Activated naive CD8-positive, alpha-beta T cell treated with anti-CD3 and anti-CD28 coated beads, Interleukin-2, amount 50 U/mL, for 16 hours (primary cell): ENCODE measurements at places on chromosomes 7 and 10.
A peak's percentile ranks its signal among the peaks of the same experiment; 100 is the strongest.

DNA sequence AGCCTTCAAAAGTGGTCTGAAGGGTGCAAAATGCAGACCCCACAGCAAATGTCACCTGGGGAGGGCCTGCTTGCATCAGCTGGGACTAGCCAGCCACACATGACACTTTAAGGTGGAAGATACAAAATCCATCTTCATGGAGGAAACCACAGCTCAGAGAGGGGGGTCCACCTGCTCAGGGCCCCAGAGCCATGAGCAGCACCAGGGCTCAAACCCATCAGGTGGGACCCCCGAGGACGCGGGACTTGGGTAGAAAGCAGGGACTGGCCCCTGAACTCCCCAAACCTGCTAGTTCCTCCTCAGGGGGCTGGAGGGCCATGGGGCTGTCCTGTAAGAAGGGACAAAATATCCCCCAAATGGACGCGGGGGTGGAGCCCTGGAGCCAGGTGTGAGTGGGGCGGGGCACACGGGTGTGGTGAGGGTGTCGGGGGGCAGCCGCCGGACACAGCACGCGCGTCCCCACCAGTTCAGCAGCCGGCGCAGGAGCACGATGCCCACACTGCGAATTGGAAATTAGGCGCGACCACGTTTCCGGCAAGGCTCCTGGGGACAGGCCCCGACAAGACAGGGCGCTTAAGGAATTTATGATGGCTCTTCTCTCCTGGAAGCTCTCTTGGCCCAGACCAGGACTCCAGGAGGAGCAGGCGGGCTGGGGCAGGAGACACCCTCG lies 8.0 kb downstream of the PDGFA start:
- no peak for DNase-seq

GRCh38 chr7:100099452-100099851 lies 1.7 kb downstream of the MCM7 start:
- no peak for DNase-seq

DNA sequence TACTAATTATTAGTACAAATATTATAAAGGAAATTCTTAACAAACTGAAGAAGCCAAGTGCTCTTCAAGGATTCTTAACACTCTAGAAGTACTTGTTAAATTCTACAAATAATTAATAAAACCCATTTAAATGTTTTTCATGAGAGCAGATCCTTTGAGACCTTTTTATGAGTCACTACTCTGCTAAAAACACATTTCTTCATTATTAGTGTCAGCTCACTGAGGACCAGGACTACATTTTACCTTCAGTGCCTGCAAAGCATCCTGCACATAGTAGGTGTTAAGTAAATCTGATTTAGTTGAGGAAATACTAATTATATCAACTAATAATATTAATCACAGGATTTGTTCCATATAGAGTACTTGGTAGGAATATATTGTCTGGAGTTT lies 273.6 kb downstream of the PHTF2 start:
- DNase-seq = no peak

GRCh38 chr7:36657036-36657660 lies 67.1 kb downstream of the AOAH start:
- no peak for DNase-seq

DNA sequence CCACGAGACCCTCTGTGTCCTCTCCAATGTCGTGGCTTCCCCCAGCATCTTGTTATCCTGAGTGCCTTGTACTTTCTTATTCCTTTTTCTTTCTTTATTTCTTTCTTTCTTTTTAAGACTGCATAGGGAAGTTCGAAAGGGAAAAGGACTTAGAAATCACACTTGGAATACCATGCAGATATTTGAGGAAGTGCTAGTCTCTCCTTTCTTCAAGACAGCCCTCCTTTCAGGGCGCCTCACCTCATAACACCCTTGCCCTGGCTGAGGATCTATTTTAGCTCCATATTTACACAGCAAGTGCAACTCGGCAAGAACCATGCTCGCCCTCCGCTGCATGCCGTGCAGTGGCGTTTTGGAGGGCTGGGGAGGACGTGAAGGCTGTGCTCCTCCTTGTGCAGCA lies 232.3 kb upstream of the GLI3 start:
- DNase-seq = no peak

GRCh38 chr7:155598810-155599210 lies 45.7 kb upstream of the RBM33 start:
- peak; percentile 78 for DNase-seq

DNA sequence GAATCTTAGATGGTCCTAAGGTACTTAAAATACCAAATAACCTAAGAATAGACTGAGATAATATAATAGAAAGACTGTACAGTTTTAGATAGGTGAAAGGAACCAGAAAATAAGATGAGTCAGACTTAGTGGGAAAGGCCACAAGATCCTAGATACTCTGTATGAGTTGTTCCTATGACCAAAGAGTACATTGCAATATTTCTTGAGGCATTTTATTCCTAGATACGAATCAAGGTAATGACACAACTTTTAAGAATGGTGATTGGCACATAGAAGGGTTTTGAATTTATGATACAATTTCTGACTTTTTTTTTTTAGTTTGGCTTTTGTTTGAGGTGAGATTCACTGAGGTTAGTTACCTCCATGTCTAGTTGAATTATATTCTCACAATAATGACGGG lies 30.2 kb downstream of the MGAM start:
- DNase-seq = no peak

GRCh38 chr7:85396676-85397075 lies 209.8 kb upstream of the SEMA3D start:
- DNase-seq = no peak

GRCh38 chr10:88309365-88309764 lies 273.8 kb downstream of the RNLS start:
- DNase-seq = no peak
